ENCODE measurements at places on chromosomes 2 and 18.

GRCh38 chr2:69309351-69310110 is 77.5 kb downstream of the GFPT1 start:
- DNase-seq: no peak

DNA sequence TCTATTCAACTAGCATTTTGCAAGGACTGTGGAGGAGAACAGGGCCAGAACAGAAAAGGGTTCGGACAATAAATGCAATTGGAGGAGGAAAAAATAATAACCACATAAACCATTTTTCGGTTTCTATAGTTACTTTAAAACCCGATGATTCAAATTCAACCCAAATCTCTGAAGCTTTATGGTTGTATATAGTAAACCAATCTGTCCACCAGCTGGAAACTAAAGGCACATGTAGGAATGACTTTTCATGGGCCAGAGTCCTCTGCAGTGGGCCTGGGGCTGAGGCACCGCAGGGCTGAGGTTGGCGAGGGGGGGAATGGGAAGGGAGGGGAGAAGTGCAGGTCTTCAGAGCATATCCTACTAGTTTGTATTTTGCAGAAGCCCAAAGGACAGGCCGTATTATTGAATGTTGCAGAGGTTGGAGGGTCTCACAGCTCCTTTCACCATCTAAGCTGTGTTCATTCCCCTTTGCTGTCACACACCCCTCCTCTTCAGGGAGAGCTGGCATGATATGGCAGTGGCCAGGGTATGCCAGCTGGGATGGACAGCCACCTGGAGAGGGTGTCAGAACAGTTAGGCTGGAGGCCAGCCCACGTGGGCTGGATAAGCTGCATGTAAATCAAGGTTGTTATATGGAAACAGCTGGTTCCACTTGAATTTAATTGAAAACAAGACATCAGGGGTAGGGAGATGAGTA is 267.1 kb downstream of the PRKCE start:
- DNase-seq: no peak

- no peak for DNase-seq
Observed at GRCh38 chr2:73736378-73736777, 767 bp downstream of the TPRKB start.

- no peak for DNase-seq
Observed at GRCh38 chr2:22283436-22283835, 1101.5 kb upstream of the KLHL29 start.

- DNase-seq: no peak
Observed at GRCh38 chr2:60644951-60645350, 91.5 kb upstream of the BCL11A start.

DNA sequence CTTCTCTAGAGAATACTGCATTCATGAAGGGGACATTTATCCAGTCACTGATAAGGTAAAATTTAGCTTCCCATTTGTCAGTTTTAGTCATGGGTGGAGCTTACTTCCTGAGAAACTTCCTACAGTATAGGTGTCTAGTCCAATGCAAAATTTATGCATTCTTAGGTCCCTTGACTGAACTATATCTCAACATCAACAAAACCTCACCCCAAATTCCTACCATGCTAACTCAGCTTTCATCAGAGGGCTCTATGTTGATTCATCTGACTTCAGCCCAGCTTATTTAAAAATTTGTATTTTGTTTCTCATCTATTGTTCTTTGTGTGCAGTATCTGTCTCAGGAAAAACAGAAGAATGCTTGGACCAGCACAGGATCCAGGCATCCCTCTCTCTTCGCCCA is 296.4 kb upstream of the ACVR2A start:
- DNase-seq: no peak

DNA sequence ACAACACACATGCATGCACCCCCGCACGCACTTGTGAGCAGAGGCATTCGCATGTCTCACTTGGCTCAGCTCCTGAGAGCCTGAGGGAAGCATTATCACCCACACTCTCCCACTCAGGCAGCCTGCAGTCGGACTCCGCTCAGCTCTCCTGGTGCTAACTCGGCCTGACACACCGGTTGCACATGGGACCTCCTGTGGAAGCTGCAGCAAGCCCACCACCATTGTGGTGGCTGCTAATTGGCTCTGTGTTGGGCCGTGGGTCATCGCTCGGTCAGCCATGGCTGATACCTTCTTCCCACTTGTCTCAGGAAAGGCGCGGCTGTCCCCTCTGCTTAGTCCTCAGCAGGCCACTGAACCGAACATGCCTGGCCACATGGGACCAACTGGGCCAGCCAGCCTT is 13.7 kb upstream of the TEX261 start:
- DNase-seq: no peak

DNA sequence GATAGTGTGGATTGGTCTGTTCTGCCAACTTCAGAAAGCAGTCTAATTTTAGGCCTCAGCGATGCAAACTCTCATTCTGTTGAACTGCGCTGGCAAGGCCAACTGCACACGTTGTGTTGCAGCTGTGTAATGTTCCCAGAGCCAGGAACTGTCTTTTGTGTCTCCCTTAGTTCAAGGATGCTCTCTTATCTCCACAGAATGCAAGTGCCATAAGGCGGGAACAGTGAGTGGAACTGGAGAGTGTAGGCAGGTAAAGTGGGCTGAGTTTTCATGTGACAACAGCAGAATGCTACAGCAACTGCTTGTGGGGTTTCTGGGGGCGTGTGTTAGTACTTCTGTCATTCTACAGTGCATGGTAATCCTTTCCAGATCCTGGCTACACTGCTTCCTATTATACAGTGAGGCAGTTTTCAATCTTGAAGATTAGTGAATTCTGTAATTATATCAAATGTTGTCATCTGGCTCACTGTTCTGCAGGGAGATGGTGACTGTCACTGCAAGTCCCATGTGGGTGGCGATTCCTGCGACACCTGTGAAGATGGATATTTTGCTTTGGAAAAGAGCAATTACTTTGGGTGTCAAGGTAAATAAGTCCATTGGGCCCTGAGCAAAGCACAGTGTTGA is 125.8 kb downstream of the LAMA3 start:
- DNase-seq: no peak

DNA sequence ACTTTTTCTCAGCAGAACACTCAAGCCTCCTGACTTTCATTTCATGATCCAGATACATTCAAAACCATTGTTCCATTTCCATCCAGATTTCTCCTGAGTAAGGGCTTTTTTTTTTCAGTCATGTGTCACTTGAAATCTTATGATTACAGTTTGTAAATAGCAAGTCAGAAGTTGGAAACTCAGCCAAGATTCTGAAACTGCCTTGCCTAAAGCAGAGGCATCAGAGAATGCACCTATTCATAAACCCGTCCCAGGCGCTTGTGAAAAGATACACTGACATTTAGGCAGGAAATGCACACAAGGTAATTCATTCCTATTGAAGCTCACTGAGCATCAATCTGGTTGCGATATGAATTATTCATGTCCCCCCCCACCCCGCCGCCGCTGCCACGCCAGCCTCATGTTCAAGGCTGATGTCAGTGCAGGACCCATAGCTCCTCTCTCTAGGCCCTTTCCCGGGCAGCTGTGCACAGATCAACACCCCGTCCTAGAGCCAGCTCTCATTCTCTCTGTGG is 30.4 kb upstream of the MGAT4A start:
- DNase-seq: peak; percentile 58

- DNase-seq: no peak
Observed at GRCh38 chr2:19864381-19864780, 37.4 kb downstream of the TTC32 start.

- DNase-seq: peak; percentile 20
Observed at GRCh38 chr2:98909317-98910211, 26.5 kb downstream of the CRACDL start.

GRCh38 chr2:149056541-149057255 is 18.2 kb downstream of the LYPD6B start:
- no peak for DNase-seq

- no peak for DNase-seq
Observed at GRCh38 chr2:65845442-65846182, 413.2 kb upstream of the SPRED2 start.

- no peak for DNase-seq
Observed at GRCh38 chr2:17148407-17149145, 369.7 kb downstream of the RAD51AP2 start.

DNA sequence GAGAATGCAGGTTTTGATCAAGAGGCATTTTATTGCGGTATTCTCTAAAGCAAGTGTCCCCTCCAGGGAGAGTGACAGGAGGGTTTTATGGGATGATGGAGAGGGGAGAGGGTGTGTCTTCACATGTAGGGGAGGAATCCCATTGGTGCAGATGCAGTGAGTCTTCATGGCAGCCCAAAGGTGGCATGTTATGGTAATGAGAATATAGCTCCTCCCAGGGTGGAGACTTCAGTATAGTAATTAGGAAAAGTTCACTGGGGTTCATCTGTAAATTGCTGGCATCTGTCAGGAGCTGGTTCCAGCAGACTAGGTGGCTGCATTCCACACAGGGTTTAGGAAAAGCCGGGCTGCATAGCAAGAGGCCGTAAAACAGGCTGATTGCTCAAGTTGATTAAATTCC is 230.7 kb upstream of the CCDC68 start:
- no peak for DNase-seq

DNA sequence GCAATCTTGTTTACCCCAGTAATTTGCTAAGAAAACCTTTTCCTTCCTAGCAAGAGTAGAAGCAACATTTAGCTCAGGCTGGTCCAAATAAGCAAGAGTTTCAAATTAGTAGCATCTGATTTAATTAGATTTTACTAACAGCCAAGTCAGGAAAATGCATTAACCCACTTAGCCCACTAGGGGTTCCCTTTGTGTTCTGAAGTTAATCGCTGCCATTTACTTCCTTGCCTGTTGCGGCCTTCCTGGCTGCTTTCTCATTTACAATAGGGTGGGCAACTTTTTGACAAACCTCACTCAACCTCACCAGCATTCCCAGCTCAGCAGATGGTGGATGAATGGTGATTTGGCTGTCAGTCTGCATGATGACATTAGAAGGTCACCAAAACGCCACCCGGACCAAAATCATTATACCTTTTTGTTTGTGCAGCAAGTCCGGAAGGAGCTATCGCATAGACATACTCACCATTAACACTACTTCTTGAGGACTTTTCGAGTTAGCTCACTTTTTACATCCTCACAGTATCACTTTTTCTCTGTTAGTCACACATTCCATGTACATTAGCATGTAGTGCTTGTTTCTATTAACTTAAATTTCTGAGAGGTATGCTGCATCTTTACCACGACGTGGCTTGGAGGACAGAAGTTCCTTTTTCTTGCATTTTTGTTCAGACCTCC is 101.5 kb upstream of the SETBP1 start:
- peak; percentile 23 for DNase-seq

GRCh38 chr2:78175645-78176044 is 653.5 kb upstream of the LRRTM4 start:
- DNase-seq: no peak

DNA sequence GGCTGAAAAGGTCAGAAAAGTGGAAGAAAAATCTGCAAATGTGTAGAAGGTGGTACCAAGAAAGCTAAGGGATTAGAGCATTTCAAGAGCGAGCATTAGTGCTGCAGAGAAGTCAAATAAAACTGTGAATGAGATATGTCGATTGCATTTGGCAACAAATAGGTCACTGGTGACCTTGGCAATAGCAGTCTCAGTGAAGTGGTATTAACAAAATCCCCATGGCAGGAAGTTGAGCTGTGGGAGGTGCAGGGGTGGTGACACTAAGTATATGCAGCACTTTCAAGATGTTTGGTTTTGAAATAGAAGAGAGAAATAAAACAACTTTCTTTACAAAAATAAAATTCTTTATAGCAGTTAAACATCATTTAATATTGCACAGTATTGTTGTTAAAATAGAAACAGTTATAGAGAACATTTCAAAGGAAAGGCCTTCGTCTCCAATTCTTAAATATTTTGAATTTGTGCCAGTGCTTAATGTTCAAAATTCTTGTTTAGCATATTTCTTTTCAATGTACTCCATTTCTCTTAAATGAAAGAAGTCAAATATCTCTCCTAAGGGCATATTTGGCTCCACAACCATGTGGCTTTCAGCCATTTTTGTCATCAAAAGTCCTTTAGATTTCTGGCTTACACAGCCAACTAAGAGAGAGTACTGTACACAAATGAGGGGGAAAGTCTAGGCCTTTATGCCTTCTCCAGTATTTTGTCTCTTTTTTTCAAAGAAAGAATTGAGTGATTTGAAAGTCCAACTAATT is 443.0 kb upstream of the MMADHC start:
- no peak for DNase-seq

GRCh38 chr2:236366397-236366796 is 102.2 kb upstream of the ASB18 start:
- DNase-seq: peak; percentile 10

- DNase-seq: no peak
Observed at GRCh38 chr2:40353231-40353630, 98.7 kb downstream of the SLC8A1 start.

DNA sequence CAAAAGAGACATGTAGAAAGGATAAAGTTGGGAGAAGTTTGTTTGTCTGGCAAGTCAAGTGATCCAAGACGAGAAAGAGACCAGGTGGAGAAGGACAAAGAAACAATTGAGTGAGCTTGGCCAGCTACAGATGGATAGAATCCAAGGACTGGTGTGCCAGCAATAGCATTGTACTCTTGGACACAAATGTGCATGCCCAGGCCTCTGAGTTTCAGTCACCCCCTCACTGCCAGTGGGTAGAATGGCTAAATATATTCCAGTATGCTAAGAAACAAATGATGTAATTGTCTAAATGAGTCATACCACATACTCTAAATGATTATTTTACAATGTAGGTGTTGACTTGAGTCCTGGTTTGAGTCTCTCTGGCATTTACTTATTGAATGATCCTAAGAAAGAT is 881.3 kb downstream of the LRRTM4 start:
- no peak for DNase-seq
